ENCODE measurements at places on chromosomes 5 and 9.

GRCh38 chr5:151632941-151633340 is 41.8 kb upstream of the FAT2 start:
- DNase-seq = no peak

DNA sequence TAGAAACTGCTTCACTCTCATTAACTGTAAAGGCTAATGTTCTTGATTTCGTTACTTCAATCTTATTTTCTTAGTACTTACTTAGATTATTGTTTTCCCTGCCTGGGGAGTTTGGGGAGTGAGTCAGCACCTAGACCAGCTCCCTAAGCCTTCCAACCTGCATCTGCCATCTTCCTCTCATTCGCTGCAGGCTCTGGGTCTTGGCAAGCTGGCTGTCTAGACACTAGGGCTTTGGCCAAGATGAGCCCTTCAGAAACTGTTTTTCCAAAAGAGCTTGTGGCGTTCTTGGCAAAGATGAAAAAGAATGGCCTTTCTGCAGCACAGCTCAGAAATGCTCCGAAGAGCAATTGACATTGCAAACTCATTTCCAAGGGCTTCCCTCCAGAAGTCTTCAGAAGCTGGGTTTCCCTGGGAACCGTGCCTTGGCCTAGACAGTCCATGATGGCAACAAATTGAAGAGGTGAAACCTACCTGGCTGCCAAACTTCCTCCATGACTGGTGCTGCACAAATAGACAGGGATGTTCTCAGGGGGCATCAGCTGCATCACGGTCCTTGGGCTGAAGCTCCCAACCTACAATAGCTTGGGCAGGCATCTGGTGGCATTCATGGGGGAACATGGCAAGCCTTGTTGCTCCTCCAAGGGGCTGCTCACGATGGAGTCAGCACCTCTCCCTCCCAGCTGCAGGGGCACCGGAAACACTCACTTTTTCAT is 76.6 kb downstream of the NSUN2 start:
- DNase-seq = no peak

- no peak for DNase-seq
Measured at GRCh38 chr9:90801973-90802322, 329 bp downstream of the SYK start.

DNA sequence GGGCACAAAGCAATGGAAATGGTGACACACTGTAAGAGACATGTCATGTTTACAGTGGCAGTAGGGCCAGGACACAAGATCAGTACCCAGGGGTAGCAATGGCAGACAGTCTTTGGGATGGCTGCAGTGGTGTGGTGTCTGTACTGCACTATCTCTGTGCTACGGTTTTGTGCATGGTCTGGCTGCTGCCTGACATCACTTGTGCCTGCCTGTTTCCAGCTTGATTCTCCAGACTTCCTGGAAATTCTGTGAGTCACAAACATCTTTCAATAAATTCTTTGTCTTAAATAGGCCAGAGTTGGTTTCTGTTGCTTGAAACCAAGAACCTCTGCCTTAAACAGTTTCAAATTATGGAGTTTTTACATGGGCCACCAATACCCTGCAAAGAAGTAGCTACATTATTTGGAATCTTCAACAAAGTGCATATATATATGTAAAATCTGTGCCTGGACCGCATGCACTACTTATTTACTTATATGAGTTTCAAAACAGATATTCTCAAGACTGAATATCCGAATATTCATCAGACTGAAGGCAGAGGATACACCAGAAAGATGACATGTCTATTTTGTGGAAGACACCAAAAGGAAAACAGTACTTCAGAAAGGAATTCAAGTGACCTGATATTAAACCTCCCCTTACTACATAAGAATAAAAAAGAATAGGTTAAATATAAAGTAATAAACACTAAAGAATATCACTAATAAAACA is 188.1 kb downstream of the RFX3 start:
- no peak for DNase-seq

Data from iPS DF 19.7 (cell line).